Peyer's patch (tissue), 4 donors: ENCODE measurements at places on chromosomes 5 and 9.

DNA sequence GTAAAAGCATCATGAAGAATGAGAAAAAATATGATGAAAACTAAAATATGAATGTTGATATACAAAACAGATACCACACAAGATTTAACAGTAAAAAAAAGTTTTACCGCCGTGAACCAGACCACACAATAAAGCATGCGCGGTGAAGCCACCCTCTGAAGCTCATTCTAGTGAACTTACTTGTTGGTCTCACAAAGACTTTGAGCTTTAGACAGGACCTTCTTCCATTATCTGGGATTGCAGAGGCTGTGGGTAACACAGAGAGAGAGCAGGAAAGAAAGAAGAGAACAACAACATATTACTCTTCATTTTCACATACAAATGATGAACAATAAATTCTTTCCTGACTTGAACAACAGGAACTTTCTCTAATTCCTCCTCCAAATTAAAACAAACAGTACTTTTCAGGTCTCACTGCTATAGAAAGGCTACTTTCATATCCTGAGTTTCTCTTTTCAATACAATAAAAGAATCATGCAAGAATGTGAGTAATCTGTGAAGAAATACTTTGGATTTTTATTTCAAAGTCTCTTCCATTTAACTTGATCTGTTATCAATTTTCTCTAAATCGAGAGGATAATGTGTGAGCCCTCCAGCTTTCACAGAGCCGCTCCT lies 283.1 kb downstream of the EFNA5 start:
- DNase-seq, result no peak

GRCh38 chr9:101332362-101332761 lies 52.4 kb downstream of the BAAT start:
- DNase-seq, result no peak

DNA sequence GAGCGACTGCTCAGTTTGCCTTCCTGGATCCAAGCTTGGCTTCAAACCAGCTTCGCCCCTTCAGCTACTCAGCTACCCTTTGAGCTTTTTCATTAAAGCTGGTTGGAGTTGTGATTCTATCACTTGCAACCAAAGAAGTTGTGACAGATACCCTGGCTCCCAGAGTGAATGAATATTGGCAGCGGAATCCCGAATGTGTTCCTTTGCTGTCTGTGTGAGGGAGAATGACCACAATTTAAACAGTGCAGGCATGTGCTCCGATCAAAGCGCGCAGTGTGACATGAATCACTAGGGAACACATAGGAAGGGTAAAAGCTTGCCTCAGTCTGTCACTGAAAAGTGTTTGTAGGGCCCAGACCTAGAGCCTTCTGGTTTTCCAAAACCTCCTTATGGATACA lies 6.6 kb upstream of the AFAP1L1 start:
- no peak for DNase-seq

- DNase-seq, result no peak
Observed at GRCh38 chr9:89780959-89781358, 176.1 kb downstream of the GADD45G start.
